Hypothalamus (tissue), 51 donors: ENCODE measurements at places on chromosomes 7 and 10.

GRCh38 chr7:11313801-11314200 is 340.1 kb downstream of the PHF14 start:
- DNase-seq: no peak

DNA sequence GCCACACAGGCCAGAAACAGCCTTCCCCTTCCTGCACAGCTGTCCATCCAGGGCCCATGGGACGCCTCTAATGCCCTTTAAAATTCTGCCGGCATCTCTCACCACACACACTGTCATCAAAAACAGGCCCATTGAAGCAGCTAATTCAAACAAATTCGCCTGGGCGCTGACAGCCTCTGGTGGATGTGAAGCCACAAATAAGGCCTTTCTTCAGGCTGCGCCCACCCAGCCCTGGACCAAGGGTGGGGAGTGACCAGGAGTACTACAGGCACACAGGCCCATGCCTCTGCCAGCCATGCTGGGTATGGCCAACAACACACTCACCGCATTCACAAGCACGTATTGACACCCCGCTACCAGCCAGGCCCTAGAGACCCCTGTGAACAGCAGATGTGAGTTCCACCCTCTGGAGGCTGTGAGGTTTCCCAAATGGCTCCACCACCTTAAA is 54.6 kb downstream of the SLIT1 start:
- no peak for DNase-seq

DNA sequence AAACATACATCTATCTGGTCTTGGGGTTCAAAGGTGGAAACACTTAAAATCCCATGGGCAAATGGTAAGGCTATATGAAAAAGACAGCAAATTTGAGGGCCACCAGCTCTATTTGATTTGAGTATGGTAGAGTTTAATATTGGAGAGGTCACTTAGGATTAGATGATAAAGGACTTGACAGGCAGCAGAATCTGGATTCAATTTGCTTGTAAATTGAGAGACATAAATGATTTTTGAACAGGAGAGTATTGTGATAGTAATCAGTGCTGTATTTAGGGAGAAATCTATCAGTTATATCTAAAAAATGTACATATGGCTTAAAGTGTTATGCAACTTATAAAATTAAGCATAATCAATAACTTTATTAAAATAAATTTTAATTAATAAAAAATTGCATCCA is 155.2 kb downstream of the SEMA3A start:
- DNase-seq: no peak

- no peak for DNase-seq
Observed at GRCh38 chr7:27144781-27145164, 1.3 kb upstream of the HOXA5 start.

DNA sequence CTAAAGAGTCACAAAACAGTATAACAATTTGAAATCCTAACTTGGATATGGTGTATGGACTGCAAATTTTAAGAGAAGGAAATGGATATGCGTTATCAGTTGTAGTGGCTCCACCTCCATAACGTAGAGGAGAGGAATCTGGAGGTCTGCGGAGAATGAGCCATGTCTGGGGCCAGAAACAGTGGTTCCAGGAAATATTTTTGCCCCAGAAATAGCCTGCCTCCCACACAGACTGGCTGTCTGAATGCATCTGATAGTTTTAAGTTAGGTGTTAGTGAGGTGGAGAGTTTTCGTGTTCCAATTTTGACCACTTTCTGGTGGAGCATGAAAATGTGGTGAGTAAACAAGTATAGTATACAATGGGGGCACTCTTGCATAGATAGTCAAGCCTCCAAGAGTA is 1.6 kb downstream of the PHTF2 start:
- DNase-seq: no peak

GRCh38 chr10:73998623-73998928 is 660 bp downstream of the VCL start:
- no peak for DNase-seq

- no peak for DNase-seq
Observed at GRCh38 chr7:122520971-122521555, 177.9 kb downstream of the RNF133 start.

- DNase-seq: peak; percentile 14
Observed at GRCh38 chr7:28411876-28412662, at the start of gene CREB5. CREB5 (plus strand) TSS chr7:28412518; CDS start chr7:28412915, 397 bp downstream.

DNA sequence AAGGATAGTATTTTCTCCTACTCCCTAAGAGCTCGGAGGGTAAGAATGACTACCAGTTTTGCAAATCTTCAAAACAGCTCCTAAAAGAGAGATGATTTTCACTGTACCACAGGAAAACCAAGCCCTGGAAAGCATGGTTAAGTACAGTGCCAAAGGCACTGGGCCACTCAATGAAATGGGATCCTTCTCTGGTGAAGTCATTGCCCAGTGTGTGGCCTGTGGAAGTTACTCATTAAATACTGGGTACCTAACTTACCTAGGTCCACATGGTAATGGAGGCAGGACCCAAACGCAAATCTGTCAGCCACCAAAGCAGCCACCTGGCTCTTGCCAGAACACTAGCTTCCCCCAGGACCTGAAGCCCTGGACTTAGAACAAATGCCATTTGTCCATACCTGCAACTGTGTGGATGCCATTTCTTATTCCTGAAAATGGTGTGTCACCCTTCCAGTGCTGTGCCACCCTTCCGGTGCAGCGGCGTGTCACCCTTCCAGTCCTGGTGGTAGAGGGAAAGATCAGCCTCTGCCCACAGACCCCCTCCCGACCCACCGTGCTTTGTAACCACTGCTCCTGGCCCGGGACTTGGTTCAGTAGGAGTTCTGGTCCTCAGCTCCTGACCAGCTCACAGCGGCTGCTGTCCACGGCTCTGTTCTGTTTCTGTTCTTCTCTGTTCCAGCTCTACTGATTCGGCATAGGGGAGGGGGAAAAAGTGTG is 659.2 kb downstream of the SDK1 start:
- DNase-seq: no peak

DNA sequence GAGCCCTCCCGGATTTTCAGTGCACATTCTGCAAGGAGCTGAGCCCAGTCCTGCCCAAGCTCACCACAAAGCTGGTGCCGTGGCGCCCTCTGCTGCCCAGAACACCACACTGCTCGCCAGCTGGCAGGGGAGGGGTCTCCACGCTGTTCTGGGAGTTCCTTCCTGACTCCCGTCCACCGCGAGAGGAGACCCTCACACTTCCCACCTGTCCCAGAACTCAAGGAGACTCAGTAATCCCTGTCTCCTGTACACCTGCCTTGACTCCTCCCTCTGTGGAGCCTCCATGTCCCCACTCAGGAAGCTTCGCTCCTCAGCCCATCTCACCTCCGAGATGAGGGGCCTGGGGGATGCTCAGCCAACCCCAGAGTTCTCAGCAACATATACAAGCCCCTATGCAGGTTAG is 11.3 kb downstream of the C10orf105 start:
- peak; percentile 26 for DNase-seq

DNA sequence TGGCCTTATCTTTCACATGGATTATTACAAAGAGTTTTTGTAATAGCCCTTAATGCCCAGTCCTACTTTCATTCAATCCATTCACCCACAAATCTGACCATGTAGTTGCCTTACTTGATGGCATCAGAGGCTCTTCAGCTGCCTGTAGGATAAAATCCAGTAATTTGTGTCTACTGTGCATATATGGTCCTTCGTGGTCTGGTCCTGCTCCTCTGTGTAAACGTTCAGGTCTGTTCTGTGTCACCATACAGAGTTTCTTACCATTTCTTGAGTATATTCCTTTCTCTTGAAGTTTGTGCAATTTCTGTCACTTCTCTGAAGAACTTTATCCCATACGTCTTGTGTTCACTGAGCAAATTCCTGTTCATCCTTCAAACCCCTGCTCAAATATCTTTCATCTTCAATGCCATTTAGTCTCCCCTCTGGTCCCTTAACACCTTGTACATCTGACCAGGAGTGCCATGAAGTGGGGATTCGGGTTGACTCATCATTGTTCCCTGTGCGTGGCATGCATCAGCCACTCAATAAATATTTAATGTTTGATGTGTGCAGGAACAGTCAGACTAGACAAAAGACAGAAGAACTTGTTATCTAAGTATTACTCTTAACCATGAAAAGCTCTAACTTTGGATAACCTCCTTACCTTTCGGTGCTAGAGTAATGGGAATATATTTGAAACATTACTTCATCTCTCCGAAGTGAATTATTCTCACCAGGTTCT is 98.6 kb upstream of the RPA3 start:
- no peak for DNase-seq

DNA sequence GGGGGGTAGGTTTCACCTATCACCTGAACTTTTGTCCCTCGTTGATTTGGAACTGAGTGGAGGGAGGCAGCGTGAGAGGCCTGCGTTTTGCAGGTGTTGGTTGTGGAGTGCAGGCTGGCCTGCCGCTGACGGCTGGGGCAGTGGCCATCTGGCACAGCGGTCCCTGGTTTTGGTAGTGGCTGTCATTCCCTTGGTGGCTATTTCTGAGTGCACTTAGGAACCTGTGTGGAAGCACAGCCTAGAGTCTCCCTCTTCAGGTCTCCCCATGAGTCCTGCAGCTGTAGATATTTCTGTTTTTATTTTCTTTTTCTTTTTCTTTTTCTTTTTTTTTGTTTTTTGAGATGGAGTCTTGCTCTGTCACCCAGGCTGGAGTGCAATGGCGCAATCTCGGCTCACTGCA is 129.2 kb downstream of the CUL2 start:
- DNase-seq: no peak

DNA sequence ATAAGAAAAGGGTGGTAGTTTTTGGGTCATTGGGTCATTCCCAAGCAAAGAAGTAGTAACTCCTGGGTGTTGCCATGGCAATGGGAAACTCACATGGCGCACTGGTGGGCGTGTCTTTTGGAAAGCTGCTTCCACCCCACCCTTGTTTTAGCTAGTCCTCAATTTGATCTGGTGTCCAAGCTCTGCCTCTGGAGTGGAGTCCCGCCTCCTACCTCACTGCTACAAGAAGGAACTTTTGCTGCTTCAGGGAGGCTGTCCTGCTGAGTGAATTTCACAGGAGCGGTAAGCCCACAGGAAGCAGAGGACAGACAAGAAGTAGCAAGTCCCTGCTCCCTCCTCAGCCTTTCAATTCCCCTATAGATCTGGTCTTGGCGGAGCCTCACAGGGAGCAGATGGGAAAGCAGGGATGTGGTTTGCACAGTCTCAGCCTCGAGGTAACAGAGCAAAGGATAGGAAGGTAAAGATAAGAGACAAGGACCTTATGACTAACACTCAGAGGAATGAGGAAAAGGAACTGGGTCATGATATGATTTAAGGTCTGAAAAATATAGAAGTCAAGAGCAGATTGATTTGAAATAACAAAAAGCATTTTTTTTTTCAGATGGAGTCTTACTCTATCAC is 700.3 kb downstream of the TNS3 start:
- DNase-seq: no peak

- no peak for DNase-seq
Observed at GRCh38 chr7:134789967-134790685, 10.7 kb downstream of the CALD1 start.

DNA sequence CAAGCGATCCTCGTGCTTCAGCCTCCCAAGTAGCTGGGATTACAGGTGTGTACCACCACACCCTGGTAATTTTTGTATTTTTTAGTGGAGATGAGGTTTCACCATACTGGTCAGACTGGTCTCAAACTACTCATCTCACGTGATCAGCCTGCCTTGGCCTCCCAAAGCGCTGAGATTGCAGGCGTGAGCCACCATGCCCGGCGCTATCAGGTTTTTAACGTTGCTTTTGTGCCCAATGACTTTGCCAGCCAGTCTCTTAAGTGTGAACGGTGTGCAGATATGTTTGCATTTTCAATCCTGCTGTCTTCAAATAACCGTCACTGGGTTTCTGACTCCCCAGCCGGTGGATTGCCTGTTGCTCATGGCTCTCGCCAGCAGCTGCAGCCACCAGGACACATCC is 201.8 kb upstream of the PPP2R2D start:
- DNase-seq: no peak

DNA sequence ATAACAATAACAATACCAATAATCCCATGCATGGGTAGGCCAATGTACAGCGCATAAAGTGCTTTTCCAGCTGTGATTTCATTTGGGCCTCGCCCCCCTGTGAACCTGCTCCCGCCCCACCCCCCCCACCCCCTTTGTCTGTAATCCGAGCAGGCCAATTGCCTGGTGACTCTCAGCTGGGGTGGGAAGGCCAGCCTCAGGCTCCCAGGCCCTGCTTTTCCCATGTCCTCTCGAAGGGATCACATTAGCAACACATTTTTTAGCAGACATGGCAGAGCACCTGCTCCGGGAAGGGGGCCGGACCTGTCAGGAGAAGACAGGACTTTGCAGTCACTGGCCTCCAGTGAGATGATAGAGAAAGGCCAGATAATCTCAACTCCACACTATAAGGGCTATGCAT is 439.3 kb downstream of the RPS24 start:
- DNase-seq: no peak

GRCh38 chr10:23204773-23205172 is 12.7 kb downstream of the PTF1A start:
- DNase-seq: no peak

- no peak for DNase-seq
Observed at GRCh38 chr7:19051767-19052375, 65.6 kb downstream of the TWIST1 start.

GRCh38 chr7:80095545-80095944 is 39.1 kb upstream of the GNAI1 start:
- DNase-seq: no peak

- no peak for DNase-seq
Observed at GRCh38 chr7:43636093-43636492, 53.2 kb downstream of the STK17A start.

DNA sequence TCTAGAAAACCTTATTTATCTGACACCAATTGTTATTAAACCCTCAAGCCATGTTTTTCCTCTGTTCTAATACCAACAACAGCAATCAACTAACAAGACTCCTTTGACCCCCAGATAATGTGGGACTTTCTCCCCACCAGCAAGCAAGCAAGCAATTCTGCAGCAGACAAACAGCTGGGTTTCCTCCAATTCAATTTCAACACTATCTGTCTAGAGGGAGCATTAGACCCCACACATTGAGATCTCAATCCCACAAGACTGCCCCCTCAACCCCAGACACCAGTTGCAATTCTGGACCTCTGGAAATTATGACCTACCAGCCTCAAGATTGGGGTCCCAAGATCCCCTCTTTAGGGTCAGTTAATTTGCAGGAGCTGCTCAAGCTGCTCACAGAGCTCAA is 89.4 kb upstream of the TMEM26 start:
- DNase-seq: no peak

DNA sequence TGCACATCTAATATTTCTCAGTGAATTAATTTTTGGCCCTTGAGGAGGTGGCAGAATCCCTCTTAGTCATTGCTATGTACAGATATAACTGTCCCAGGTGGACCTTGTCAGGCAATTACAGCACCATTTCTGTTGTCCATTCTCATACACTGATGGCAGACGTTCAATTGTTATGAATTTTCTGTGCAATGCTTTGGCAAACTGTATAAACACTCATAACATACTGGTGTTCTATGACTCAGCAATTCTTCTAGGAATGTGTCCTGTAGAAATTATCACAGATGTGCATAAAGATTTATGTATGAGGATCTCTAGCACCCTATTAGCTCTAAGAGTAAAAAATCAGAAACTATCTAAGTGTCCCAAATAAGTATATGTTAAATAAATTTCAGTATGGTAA is 80.8 kb downstream of the DNAJB9 start:
- no peak for DNase-seq

GRCh38 chr10:28721318-28721951 is 44.1 kb downstream of the BAMBI start:
- no peak for DNase-seq

GRCh38 chr7:2824026-2824677 is 20.0 kb downstream of the GNA12 start:
- no peak for DNase-seq
